ENCODE measurements at places on chromosomes 11 and 22.

- DNase-seq, result no peak
Measured at GRCh38 chr22:34102633-34103032, 182.4 kb upstream of the LARGE1 start.

DNA sequence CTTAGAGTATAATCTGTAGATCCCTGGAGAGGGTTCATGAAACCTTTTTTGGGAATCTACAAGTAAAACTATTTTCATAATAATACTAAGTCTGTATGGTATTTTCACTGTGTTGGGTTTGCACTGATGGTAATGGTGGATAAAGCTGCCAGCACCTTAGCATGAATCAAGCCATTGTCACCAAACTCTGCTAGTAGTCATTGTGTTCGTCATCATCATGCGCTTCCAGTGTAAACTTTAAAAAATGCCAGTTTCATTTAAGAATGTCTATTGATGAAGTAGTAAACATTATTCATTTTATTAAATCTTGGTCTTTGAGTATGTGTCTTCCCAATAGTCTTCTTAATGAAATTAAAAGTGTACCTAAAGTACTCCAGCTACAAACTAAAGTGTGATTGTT lies 15.0 kb downstream of the ALKBH3 start:
- DNase-seq, result no peak

- DNase-seq, result peak; percentile 91
Measured at GRCh38 chr11:11813288-11813962, 28.3 kb upstream of the USP47 start.

GRCh38 chr11:112759418-112759817 lies 201.8 kb upstream of the NCAM1 start:
- no peak for DNase-seq

DNA sequence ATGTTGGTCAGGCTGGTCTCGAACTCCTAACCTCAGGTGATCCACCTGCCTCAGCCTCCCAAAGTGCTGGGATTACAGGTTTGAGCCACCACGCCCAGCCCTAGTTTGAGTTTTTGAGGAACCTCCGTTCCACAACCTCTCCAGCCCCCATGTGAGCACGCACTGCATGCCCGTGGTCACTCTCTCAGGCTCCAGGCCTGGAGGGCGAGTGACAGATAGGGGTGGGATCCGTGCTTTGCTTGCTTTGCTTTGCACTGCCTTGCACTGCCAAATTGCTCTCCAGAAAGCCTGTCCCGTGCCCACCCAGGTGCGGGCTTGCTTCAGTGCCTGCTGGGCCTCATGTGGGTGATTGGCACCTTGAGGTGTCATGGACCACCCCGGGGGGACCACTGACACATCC lies 29.9 kb downstream of the FGF4 start:
- no peak for DNase-seq

DNA sequence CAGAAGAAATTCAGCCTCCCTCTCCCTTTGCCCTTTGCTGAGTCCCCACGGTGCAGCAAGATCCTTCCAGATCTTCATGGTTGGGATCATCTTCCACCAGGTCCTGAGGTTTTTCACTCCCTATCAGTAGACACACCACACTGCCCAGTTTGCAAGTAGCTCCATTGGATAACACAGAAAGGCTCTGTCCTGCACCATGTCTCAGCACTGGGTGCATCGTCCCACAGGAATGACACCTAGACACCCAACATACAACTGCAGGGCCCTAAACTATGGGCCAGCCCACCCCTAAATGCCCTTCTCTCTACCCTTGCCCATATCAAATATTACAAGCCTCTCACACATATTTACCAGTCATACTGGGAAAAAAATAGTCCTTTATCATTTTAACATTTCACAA lies 9.4 kb downstream of the KLHL22 start:
- no peak for DNase-seq

DNA sequence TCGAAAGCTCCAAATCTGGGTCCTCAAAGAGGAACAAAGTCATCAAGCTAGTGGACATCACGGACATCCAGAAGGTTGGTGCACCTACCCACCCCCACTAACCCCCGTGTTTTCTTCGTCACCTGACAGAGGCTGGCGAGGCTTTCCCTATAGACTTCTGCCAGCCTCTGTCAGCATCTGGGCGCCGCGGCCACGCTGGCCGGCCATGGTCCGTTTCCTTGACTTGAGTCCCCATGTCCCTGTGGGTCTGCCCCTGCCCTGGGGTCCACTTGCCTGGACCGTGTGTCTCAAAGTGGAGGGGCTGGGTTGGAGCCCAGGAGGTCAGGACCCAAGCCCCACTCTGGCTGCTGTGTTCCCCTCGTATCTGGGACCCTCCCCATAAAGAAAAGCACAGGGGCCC lies 55.3 kb downstream of the GRAMD4 start:
- no peak for DNase-seq

- no peak for DNase-seq
Measured at GRCh38 chr11:40958707-40959106, 500.7 kb downstream of the LRRC4C start.

DNA sequence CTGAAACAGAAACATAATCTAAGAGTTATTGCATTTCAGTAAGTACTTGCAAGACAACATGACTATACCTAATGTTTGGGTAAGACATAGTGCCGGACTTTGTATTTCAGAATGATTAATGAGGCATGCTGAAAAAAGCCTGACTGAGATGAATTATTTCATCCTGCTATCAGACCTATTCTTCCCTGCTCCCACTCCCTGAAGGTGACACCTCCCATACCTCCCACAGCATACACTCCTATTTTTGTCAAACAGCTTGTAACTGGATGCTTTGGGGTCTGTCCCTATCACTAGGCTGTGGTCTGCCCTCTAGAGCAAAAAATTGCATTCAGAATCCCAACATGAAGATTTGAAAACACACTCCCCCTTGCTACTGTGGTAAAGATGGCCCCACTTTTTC lies 10.9 kb upstream of the SCN3B start:
- no peak for DNase-seq

- peak; percentile 43 for DNase-seq
Measured at GRCh38 chr11:9263840-9264315, 1.3 kb downstream of the DENND5A start.

GRCh38 chr11:94271885-94272372 lies 32.5 kb upstream of the IZUMO1R start:
- DNase-seq, result no peak

DNA sequence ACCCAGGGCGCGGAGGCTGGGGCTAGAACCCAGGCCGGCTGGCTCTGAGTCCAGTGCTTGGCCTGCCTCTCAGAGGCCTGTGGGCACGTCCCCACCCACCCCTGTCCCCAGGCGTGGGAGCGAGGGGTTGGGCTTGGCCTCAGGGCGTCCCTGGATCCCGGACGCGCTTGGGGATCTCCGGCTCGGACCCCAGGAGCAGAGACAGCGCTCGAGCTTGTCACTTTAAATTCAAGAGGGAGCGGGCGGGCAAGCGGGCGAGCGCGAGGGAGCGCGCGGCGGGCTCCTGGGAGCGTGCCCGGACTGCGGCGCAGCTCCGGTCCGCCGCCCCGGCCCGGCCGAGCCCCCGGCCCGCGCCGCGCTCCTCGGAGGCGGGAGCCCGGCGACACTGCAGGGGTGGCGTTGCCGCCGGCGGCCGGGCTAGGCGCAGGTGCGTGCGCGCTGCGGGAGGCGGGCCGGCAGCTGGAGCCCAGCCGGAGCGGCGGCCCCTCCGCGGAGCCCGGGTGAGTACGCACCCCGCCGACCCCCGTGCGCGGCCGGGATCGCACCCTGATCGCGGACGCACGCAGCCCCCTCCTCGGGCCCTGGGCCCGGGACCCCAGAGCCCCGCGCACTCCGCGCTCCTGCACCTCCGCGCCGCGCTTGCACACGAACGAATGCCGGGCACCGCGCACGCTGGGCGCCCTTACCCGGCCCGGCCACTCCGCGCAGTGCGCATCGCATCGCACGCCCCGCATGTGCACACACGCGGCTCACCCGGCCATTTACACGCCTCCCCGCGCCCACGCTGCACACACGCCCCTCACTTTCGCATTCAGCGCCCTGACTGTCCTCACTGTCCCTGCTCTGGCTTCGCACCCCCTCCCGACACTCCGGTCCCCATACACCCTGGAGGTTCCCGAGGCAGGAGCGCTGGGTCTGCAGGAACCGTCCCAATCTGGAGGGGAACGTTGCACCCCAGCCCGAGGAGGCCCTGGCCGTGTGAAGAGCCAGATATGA lies at the start of gene SYT12:
Gene SYT12, plus strand, starts transcription at position 174 of the 996 bp plus-strand sequence. CDS start 7,011 bp downstream, outside the sequence.
- DNase-seq, result no peak

DNA sequence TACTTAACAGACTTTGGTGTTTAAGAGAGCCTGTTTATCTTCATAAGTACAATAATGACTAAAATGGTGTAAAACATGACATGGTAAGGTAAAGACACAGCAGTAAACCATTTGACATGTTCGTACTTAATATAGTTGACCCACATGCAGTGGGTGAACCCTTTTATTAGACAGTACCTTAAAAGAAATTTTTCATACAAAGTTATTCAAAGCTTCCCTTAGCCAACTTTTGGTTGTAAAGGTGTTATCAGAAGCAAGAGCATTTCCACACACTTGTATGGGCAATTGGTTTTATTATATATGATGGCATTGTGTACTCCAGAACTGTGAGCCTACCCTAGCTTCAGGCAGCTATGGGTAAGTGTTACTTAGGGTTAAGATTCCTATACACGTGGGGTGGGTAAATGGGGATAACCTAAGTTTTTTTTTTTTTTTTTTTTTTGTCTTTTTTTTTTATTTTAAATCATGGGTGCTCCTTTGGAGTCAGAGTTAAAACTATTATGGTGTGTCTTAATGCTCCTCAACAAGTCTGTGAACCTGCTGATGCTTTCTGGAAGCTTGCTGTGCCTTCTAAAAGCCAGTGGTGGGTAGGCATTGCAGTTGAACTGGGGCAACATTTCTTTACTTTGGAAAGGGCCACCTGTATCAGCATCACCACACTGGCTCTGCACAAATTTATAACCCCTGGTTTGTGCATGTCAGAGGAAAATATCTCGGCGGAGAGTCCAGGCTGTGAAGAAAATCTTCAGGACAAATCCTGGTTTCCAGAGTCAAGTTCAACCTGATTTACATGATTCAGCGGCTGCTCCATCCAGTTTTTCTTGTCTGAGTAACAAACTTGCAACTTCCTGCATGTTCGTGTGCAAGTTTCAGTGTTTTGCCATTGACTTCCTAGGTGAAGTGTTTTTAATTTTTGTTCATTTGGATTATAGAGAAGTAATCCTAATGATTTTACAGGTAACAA lies 3.3 kb downstream of the PCF11 start:
- DNase-seq, result peak; percentile 32

DNA sequence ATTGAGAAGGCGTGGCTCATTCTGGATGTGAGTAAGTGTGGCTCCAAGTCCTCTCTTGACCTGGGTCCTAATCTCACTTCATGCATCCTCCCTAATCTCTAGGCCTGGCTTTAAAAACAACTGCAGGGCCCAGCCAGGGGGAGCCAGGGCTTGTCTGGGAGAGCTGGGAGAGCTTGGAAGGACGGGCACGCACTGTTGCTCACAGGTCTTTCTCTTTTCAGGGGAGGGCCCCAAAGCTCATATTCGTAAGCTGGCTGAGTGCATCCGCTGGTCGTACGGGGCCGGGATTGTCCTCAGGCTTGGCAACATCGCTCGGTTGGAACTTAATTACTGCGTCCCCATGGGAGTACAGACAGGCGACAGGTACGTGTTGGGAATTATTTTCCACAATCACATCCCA lies 34.1 kb upstream of the PARVB start:
- no peak for DNase-seq

- DNase-seq, result no peak
Measured at GRCh38 chr22:27443306-27443705, 358.2 kb downstream of the MN1 start.

GRCh38 chr22:38353142-38353629 lies 36.0 kb upstream of the CSNK1E start:
- no peak for DNase-seq

GRCh38 chr11:88101881-88102597 lies 73.2 kb downstream of the RAB38 start:
- no peak for DNase-seq

DNA sequence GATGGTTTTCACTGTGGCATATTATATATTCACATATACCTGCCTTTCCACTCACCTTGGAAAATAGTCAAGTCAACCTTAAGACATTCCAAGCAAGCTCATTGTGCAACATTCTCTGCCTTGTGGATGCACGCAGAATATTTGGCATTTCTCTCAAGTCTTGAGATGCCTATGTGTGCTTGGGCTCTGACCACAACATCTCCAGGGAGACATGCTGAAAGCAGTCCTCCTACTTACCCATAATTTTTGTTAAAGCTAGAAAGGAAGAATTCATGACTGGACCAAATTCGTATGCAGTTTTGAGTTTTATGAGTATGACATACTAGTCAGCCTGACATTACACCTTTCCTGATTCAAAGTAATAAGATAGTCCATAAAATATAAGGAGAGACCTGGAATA lies 684.0 kb downstream of the OPCML start:
- no peak for DNase-seq

DNA sequence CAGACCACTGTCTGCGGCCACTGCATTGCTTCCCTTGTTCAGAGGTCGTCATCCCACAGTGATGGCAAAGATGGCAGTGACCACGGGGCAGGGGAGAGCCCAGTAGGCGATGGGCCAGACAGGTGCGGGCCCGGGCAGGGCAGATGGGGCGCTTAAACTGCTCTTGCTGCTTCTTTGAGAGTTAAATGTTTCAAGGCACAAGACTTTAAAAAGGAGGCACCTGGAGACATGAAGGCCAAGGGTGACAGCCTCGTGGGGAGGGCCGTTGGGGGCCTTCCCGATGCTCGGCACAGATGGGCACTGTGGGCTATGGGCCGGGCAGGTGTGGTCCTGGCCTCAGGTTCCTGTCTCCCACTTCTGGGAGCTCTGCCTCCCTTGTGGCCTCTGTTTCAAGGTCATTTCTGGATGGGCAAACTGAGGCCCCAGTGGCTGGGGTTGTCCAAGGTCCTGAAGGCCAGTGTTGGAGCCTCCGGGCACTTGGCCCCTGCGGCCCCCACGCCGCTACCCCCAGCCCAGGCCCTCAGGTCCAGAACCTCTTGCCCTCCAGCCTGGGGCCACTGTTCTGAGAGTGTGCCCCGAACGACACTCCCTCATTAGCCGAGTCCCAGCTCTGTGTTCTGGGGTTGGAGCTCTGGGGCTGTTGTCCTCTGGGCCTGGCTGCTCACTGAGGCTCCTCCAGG lies 16.9 kb upstream of the CCDC188 start:
- no peak for DNase-seq

DNA sequence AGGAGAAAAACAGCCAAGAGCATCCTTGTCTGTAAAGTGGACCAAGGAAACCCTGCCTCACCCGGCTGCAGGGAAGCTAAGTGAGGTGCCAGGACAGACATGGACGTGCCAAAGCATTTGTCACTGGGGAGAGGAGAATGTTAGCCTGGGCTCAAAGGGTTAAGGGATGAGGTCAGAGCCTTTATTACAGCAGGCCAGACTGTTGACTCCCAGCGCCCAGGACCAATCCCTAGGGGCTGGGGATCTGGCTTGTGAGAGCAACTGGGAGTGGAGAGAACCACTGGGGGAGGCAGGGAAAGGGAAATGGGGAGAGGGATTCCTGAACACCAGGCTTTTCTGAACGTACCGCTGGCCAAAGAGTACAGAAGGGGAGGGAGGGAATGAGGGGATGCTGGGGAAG lies 2.6 kb downstream of the CHRM1 start:
- no peak for DNase-seq

GRCh38 chr11:110710628-110711381 lies 1.4 kb downstream of the ARHGAP20 start:
- DNase-seq, result peak; percentile 15

- DNase-seq, result peak; percentile 86
Measured at GRCh38 chr11:110948112-110948511, 235.9 kb upstream of the ARHGAP20 start.

GRCh38 chr11:62054484-62055121 lies 69.2 kb upstream of the INCENP start:
- peak; percentile 52 for DNase-seq

All from fibroblast of gingiva (primary cell).